Activated CD4-positive, alpha-beta T cell treated with anti-CD3 and anti-CD28 coated beads, Interleukin-2, amount 50 U/mL, for 48 hours (primary cell): ENCODE measurements at places on chromosomes 3 and 15.

GRCh38 chr15:78239811-78240210 lies 5.4 kb upstream of the ACSBG1 start:
- no peak for DNase-seq

DNA sequence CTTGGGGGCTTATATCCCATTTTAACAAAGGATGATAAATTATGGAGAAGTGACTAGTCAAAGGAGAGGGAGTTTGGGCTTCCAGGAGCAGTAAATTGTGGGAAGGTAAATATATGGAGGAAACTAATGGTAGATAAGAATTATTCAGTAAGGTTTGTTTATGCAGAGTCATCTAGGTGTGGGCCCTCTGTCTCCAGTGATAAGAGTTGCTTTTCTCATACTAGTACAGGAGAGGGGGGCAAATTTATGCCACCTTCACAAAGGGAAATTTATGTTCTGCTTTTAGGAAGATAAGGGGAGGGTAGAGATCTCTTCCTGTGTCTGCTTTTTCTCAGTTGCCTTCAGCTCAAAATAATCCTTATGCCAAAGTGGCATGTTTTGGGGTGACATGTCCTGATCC lies 383.7 kb upstream of the PPP2R3A start:
- DNase-seq = no peak

GRCh38 chr15:87357637-87358313 lies 898.8 kb downstream of the NTRK3 start:
- DNase-seq = no peak

DNA sequence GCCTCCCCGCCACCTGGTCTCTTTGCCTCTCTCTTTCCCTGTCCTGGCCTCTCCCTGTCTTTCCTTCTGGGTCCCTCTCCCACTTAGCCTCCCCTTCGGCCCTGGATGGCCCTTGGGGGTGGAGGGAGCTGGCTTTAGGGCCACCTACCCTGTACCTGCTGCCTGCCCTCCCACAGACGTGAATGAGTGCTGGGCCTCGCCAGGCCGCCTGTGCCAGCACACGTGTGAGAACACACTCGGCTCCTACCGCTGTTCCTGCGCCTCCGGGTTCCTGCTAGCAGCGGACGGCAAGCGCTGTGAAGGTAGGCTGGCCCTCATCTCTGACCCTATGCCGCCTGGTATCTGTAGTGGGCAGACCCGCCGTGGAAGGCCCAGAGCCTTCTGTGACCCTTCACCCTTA lies 80.7 kb downstream of the FBLN2 start:
- DNase-seq = no peak

- DNase-seq = no peak
These were observed 197.1 kb downstream of the EPHB1 start for GRCh38 chr3:134992180-134992579.
